ENCODE measurements at places on chromosomes 12 and 14.

DNA sequence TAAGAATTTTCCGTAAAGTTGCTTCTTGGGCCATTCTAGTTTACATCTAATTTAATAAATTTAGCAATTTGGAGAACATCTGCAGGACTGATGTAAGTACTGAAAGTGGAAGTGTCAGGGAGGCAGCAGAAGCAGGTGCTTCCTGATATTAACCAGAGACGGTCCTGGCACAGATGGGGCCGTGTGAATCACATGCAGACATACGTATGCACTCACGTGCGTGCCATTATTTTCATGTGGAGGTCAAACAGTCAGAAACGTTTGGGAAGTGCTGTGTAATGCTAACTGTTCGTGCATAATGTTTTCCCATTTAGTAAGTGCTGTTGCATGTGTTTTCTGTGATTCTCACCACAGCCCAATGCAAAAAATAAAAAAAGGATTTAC, 87.8 kb upstream of the DYNC1H1 start:
- peak; percentile 93 for DNase-seq

GRCh38 chr14:30966415-30967363, 58.8 kb upstream of the AP4S1 start:
- DNase-seq, result no peak

DNA sequence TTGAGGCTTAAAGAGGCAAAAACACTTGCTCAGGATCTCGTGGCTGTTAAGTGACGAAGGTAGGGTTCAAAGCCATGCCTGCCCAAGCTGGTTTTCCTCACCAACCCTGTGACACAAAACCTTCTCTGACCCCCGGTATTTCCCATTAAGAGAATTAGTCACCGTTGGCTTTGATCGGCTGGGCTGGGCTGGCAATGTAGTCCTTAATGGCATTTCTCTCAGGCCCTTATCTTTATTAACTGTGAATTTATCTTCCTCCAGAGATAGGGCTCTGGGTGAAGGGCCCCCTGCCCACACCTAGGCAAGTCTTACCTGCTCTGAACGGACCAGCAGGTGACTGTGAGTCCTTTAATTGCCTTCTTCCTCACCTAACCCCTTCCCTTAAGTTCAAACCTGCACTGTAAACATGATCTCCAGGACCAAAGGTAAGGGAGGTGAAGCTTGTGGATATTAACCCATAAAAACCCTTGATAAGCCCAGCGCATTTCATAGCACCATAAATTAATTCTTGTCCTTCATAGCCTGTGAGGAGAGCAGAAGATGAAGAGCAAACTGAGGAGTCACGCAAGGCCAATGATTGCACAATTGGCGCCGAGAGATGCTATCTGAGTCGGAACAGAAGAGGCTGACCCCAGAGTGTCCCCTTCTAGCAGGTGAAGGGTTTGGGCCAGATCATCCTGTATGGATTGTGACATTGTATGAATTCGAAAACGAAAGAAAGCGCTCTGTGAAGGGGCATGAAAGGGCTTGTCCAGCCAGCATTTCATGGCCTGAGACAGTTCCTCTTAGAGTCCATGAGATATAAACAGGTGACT, 790.8 kb upstream of the TBX3 start:
- DNase-seq, result no peak

GRCh38 chr14:62081951-62082350, 319.7 kb downstream of the SNAPC1 start:
- DNase-seq, result no peak

Measured in fibroblast of mammary gland (primary cell).